ENCODE measurements at places on chromosomes 5 and 9.

DNA sequence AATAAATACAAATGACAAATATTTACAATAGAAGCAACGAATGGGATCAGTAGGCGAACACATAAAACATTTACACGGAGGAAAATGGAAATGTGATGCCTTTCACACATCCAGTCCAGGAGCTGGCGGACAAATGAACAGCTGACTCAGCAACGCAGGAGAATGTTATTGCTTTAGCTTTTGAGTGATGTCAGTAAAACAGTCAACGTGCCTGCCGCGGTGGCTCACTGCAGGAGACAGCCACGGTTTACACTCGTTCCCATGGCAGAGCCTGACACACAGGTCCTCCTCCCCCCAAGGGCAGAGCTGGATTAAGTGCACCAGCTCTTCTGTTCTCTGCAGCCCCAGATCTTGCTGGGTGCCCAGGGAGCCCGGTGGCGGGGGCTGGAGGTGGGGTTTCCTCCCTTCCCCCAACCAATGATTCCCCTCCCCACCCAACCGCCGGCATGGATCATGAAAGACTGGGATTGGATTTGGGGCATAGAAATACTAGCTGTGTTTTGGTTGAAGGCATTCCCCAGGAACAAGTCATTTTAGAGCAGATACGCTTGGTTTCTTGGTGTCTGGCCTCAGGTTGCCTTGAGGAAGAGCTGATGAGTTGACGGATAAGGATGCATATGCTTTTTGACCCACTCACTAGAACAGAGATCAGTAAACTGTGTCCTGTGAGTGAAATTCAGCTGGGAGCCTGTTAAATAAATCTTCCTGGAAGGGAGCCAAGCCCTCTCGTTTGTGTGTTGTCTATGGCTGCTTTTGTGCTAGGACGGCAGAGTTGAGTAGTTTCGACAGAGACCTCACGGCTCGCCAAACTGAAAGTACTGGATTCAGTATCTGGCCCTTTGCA, 12.5 kb downstream of the STC2 start:
- DNase-seq = no peak

DNA sequence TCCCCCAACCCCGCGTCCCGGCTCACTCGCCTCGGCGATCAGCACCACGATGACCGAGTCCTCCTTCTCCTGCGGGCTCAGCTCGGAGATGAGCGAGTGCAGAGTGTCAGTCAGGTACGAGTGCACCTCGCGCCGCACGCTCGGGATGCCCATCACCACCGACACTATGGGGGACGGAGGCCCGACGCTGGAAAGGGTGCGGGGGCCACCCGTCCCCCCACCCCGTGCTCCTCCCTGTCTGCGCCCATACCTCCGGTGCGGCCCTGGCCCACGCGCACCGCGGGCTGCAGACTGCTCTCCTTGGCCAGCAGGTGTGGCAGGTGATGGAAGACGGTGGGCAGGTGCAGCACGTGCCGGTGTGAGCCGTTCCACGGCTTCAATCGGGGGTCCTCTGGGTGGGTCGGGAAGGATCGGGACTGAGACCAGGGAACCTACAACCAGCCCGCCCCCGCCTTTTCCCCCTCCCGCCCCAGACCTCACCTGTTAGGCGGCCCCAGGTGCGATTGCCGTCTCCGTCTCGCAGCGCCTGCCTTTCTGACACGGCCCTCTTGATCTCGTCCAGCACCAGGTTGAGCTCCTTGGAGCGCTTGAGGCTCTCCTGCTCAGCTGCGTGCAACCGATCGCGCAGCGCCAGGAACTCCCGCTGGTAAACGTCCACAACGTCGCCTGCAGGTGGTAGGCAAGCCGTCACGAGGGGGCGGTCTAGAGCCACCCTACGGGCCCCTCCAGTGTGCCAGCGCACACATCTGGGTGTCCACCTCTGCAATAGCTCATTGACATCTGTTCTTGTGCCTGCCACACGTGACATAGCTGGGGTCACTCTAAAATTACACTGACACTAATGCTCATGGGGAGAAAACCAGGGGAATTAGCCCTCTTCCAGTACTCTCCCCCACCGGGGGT, 5.1 kb downstream of the MGAT4B start:
- DNase-seq = peak; percentile 78

GRCh38 chr9:117282541-117282940, 132.3 kb downstream of the ASTN2 start:
- DNase-seq = no peak

DNA sequence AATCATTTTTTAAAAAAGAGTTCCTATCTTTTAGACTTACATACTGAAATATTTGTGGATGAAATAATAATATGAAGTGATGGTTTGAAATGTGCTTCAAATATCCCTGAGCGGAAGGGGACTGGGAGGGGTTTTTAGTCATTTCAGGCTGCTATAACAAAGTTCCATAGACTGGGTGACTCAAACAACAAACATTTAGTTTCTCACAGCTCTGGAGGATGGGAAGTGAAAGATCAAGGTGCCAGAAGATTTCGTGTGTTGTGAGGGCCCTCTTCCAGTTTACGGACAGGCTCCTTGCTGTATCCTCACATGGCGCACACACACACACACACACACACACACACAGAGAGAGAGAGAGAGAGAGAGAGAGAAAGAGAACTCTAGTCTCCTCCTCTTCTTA, 27.1 kb upstream of the TEX10 start:
- no peak for DNase-seq

GRCh38 chr9:133793471-133793870, 55.3 kb upstream of the SARDH start:
- DNase-seq = no peak

GRCh38 chr5:128300181-128300580, 216.6 kb downstream of the SLC12A2 start:
- DNase-seq = no peak

DNA sequence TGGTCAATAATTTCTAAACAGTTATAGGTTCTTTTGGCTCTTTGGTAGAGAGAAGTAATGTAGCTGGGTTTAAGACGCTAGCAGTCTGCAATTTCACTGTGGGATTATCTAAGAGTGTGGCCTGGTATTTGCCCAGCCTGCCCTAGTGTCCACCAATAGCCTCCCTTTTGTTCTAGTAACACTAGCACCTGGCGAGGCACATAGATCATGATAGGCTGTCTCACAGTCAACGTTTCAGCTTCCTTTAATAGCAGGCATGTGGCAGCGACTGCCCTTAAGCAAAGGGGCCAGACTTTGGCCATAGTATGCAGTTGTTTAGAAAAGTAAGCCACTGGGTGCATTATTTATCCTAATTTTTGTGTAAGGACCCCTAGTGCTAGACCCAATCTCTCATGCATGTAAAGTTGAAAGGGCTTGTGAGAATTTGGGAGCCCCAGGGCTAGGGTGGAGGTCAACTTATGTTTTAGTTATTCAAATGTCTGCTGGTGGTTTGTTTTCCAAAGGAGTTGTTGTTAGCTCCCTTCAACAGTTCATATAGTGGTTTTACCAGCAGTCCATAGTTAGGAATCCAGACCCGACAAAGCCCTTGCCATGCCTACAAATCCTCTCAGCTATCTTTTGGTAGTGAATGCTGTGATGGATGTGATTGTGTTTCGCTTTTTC, 274.3 kb downstream of the HTR1A start:
- DNase-seq = no peak

DNA sequence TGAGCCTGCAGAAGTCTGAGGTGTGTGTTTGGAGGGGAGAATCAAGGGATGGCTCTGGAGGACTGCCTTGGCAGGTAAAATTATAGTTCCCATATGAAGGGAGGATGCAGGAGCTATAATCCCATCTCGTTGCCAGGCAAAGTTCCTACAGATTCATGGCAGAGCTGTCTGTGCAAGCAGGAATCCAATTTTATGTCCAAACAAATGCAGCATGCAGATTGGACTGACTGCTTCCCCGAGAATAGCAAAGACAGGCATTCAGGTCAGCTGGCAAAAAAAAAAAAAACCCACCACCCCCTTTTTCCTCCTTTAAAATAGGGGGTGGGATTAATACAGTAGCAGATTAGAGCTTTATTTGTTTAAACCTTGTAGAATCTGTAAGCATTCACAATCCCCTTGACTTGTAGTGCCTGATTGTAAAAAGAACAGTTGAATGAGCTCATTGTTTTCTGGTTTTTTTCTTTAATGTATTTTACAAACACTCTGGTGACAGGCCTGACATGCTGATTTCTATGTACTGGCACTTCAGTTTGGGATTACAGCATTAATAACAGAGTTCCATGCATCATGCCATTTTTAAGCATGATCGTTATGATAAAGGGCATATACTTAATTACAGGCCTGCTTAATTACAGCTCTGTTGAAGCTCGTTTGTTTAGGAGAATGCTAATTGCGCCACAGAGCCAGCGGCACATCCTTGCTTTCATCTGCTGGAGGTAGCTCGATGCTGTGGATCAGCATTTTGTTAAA, 141.4 kb upstream of the LMX1B start:
- no peak for DNase-seq

- DNase-seq = no peak
Observed at GRCh38 chr5:128121651-128122050, 38.1 kb downstream of the SLC12A2 start.

DNA sequence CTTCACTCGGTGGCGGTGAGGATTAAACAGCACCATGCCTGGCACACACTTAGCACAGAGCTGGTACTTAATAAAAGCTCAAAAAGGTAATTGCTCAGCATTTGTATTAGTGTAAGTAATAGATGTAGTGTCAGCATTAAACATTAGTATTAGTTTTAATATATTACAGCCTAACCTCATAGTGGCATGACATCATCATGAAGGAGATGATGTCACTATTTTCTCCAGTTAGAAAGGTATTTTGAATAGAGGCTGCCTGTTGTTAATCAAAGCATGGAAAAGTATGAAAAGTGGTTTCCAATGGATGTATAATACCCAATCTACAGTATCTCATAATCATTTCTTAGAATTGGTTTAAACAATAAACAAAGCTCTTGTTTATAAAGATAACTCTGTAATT, 49.0 kb upstream of the FSTL4 start:
- DNase-seq = no peak

GRCh38 chr5:115363879-115364278, 67.4 kb upstream of the CCDC112 start:
- no peak for DNase-seq

DNA sequence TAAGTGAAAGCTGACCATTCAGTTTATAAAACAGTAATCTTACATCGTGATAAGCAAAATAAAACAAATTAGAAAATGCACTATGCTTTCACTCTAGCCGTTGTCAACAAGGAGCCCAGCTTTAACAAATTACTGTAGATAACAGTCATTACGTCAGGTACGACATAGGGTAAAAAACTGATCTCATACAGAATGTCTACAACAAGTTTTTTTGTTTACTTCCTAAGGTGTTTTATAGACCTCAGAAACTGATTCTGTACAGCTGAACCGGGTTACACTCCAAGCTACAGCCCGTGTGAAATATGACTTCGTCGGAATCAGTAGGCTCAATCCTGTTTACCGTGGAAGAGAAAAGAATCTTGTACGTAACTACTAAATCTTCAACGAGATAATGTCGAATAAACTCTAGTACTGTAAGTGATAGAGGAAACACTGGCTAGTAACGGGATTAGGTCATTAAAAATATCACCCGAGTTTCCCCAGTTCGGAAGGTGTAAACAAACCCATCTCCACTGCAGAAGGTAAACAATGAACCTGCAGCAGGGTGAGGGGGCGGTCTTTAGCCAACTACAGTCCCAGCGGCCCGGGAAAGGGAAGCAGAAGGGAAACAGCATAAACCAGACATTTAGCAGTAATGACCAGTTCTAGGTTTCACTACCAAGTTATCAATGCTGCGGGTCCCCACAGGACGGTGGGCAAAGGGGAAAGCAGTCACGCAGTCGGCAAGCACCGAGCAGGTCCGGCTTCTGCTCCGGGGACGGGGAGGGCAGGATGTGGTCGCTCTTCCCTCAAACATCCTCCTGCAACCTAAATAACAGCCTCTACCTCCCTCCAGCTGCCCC, 1.1 kb downstream of the RICTOR start:
- DNase-seq = peak; percentile 39

DNA sequence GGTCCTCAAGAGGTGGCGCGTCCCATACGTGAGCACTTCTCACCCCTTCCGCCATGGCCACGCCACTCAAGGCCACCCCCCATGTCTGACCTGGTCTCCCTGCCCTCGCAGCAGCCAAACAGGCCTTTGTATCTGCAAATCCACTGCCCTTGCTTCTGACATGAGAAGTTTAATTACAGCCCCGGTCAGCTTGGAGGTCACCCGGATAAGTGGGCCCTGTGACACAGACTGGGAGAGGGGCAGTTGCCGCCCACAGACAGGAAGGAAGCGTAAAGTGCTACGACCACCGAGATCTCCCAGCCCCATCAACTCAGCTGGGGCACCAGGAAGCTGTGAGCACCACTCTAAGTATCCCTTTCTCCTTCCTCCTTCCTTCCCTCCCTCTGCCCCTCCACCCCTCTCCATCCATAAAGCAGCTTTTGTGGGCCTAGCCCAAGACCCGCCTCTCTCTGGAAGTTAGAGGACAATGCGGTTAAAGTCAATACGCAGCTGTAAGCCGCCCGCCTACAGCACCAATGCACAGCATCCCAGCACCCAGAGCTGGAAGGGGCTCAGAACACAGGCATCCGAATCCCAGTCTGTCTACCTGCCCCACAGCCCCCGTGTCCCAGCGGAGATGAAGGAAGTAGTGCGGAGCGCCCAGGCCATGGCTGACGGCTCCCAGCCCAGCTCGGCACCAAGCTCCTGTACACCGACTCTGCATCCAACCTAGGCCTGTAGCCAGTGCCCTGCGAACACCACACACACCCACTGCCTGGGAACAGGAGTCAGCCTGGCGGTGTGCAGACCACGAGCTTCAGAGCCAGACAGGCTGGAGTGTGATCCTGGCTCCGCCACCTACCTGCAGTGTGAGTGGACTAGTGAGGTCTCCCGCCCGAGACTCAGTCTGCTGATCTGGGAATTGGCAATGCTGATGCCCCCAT, 44.8 kb upstream of the RNF130 start:
- DNase-seq = no peak

DNA sequence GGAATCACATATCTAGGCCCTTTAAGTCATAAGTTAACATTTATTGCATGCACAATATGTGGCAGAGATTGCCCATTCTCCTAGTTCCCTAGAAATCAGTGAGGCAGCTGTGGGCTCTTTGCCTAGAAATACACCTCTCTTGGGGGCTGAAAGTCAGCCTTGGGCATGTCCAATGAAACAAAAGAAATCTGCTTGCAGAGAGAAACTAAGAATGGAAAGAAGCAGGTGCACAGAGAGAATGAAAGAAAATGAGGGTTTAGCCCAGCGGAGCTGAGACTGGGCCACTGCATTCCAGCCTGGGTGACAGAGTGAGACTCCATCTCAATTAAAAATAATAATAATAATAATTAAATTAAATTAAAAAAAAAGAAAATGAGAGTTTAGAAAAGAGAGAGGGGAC, 57.3 kb upstream of the DAB2 start:
- DNase-seq = no peak

GRCh38 chr9:35500130-35500748, 10.3 kb downstream of the RUSC2 start:
- no peak for DNase-seq

- no peak for DNase-seq
Observed at GRCh38 chr5:67511911-67512310, 315.3 kb upstream of the CD180 start.

GRCh38 chr9:81980568-81980967, 8.0 kb upstream of the SPATA31D1 start:
- DNase-seq = no peak

DNA sequence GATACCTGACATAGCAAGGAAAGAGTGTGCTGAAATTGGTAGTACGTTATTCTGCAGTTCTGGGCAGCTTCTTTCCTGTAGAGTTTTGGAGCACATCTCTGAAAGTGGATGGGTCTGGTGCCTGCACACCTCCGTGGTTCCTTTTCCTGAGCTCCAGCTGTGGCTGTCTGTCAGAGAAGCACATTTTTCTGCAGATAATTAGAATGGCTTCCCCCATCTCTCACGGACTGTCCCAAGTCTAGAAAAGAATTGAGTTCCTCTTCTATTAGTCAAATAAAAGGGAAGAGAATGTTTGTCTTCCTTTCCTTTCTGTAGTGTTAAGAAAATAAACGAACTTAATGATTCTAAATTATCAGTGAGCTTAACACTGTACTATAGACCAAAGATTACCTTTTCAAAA, 55.7 kb downstream of the VCAN start:
- no peak for DNase-seq
